NCI-H1417 treated with DMSO at 0.1 percent for 48 hours (cell line): ENCODE measurements at places on chromosomes 16 and 17.

GRCh38 chr16:8926827-8927226, 36.9 kb downstream of the USP7 start:
- no peak for DNase-seq

DNA sequence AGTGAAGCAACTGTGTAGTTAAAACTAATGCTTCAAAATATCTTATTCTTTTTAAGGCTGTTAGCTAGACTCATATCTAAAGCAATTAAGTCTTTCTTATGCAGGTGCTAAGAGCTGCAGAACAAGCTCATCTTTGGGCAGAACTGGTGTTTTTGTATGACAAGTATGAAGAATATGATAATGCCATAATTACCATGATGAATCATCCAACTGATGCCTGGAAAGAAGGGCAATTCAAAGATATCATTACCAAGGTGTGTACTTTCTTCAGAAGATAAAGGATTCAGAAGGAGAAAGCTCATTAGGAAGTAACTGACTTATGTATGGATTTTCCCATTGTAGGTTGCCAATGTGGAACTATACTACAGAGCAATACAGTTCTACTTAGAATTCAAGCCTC, 23.9 kb downstream of the PTRH2 start:
- no peak for DNase-seq

- DNase-seq: no peak
These were observed 172.8 kb downstream of the RBFOX3 start for GRCh38 chr17:79438058-79438457.

GRCh38 chr16:68894714-68895113, 51.4 kb downstream of the TANGO6 start:
- DNase-seq: no peak

DNA sequence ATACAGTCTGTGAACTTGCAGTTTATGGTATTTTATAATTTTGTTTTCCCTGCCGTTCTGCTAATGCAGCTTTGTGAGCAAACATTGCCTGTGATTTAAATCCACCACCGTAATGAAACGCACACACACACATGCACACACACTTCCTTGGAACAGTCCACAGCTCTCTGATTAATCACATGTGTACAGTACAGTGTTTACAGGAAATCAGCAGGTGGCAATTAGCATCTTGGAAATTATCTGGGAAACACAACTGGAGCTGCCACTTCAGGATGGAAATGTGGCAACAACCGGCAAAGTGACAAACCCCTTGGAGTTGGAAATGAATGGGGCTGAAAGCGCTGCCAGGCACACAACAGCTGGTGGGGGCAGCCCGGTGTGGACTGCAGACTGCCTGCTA, 12.9 kb upstream of the ZKSCAN2 start:
- peak; percentile 35 for DNase-seq

DNA sequence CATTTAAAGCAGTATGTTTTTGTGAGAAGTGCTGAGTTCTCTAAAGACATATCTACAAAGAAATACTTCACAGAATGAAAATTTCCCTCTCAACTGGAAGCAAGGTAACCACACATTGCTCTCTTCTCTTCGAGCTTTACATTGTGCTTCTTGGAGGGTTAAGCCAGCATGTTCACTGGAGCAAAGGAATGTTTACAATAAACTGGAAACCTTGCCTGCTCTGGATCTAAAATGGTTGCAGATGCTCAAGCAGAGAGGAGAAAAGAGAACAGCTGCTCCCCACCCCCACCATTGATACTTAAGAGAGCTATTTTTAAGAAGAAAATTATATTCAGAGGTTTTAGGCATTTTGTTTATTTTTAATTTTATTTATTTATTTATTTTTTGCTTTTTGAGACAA, 213.1 kb downstream of the CEP112 start:
- no peak for DNase-seq

DNA sequence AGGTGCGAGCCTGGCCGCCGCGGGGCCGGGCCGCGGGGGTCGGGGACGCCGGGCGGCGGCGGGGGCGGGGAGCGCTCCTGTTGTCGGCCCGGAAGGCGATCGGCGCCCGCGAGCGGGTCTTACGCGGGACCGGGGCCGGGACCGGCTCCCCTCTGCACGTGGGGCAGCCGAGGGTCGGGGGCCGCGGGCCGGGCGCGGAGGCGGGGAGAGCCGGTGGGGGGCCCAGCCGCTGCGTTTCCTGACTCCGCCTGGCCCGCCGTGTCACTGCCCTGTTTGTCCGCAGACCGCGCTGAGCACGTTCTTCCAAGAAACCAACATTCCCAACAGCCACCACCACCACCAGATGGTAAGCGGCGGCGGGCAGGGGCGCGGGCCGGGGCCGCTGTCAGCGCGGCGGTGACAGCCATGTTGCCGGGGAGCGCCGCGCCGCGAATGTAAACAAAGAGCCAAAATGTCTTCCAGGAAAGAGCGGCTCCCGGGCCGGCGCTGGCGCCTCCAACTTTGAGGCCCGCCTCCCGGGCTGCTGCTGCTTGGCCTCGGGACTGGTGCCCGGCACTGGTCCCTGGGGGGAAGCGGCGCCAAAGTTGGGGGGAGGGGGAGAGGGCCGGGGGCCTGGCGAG, 586 bp downstream of the UBALD2 start:
- no peak for DNase-seq
